Prostate gland (tissue), 2 donors: ENCODE measurements at places on chromosomes 5 and 9. TPM values are rescaled to one million over a fixed set of nuclear protein-coding genes. Genes with fewer than 3 reads are reported as not detected.

GRCh38 chr5:11390291-11390767, 513.9 kb downstream of the CTNND2 start:
- no peak for DNase-seq

GRCh38 chr5:37838152-37838932, 1.5 kb downstream of the GDNF start:
- no peak for DNase-seq

The CCIN gene
- 0.18 TPM for total RNA-seq

The SLC23A1 gene
- 26.3 TPM for total RNA-seq

The PRRT1B gene
- total RNA-seq, result 25.4 TPM
